ENCODE measurements at places on chromosomes 13 and 19. TPM values are rescaled to one million over a fixed set of nuclear protein-coding genes. Genes with fewer than 3 reads are reported as not detected.

Gene SOX1
- not detected for total RNA-seq

Gene WDR88
- total RNA-seq = not detected

Gene MVB12A
- total RNA-seq = 141 TPM

Gene LRFN3
- total RNA-seq = 8.2 TPM

Gene AP2S1
- 186 TPM for total RNA-seq

Gene ZFP28
- 9.9 TPM for total RNA-seq

Gene PLK5
- total RNA-seq = not detected

GRCh38 chr19:29378543-29379080 lies 147.2 kb upstream of the VSTM2B start:
- no peak for DNase-seq

DNA sequence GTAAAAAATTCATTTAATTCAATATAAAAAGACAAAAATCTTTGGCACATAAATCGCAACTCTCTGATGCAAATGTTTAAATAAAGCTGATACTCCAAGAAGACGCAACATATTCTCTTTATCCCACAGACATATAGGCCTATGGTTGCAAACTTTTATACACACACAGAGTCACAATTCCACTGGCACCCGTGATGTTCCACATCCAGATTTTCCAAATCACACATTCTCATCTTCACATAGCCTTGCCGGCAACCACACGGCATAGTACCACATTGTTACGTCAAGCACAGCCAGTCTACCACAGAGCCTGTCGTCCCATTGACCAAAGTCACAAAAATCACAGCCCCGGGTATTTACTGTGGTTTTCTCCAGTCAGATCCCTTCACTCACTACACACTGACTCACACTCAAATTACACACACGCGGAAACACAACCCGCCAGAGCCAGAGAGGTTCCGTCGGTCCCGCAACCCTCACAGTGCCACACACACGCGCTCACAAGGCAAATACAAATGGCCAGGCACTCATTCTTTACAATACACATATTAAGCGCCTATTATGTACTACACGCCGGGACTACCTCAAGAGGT lies 546 bp upstream of the ZNF546 start:
- DNase-seq = peak; percentile 44

DNA sequence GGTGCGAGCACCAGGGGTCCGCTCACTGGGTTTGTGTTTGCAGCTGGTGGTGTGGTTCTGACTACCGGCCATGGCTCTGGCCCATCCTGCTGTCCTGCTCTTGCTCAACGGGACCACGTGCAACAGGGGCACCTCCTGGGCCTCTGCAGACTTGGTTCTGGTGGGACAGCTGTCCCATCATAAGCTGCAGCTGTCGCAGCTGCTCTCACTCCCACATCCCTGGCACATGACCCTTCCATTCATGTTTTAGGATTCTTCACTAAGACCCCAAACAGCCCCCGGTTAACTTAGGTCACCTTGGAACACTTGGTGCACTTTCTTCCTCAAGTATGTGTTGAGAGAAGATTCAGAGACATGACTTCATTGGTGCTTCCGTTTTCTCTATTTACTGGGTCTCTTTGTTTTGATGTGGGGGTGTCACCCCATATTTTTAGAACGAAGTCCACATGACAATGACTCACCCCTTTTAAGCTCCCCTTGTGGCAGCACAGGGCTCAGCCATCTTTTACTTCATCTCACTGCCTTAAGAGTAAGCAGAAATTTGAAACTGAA lies 68.4 kb upstream of the ARHGEF7 start:
- peak; percentile 86 for DNase-seq

DNA sequence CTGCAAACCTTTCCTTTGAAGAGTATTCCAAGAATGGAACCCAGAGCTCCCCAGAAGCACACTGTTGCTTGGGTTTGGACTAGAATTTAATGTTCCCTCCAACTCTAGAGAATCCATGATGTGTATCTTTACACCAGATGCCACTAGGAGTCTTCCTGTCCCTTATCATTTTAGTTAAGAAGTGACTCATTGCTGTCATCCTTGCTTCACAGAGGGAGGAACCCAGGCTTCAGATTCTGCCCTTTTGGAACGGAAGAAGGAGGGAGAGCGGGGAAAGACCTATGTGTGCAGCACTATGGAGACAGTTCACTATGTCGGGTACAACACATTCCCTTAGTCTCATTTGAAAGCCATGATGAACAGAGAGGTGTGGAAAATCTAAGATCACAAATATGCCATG lies 2.1 kb upstream of the ATP12A start:
- no peak for DNase-seq

DNA sequence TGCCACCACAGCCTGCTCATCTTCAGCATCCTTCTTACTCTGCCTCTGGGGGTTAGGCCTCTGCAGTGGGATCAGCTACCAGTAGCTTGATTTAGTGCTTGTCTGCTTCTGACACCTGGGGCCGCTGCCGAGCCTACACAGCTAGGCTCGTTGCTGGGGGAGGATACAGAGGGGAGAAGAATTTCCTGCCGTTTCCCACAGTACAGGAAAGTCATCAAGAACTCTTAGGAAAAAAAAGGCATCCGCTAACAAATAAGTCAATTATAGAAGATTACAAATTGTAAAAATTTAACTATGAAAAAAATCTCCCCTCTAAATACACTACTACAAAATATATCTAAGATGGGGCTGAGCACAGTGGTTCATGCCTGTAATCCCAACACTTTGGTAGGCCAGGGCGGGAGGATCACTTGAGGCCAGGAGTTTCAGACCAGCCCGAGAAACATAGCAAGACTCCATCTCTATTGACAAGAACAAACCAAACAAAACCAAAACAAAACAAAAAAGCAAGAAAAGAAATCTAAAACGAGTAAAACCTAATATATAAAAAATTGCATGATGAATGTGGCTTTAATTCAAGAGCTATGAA lies 26.7 kb downstream of the LATS2 start:
- DNase-seq = peak; percentile 18

DNA sequence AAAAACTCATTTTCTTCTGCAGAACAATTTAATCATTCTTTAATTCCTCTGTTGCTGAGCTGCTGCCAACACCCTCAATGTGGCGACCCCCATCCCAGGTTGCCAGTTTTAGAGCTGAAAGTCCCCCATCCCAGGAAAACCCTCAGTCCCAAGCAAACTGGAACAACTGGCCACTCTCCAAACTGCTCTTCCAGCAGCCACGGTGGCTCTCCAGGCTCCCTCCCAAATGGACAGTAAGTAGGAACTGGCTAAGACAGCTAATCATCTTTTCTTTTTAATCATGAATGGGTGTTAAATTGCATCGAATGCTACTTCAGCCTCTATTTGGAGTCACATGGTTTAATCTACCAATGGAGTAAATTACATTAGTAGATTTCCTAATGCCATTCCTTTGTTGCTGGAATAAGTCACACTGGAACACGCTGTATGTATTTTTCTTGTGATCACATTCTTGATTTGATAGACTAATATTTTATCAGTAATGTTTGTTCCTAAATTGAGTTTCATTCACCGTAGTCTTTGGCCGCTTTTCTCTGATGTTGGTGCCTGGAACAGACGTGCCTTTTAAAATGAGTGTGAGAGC lies 33.7 kb upstream of the VSTM2B start:
- DNase-seq = no peak

GRCh38 chr19:16976446-16976845 lies 50.2 kb downstream of the CPAMD8 start:
- no peak for DNase-seq

DNA sequence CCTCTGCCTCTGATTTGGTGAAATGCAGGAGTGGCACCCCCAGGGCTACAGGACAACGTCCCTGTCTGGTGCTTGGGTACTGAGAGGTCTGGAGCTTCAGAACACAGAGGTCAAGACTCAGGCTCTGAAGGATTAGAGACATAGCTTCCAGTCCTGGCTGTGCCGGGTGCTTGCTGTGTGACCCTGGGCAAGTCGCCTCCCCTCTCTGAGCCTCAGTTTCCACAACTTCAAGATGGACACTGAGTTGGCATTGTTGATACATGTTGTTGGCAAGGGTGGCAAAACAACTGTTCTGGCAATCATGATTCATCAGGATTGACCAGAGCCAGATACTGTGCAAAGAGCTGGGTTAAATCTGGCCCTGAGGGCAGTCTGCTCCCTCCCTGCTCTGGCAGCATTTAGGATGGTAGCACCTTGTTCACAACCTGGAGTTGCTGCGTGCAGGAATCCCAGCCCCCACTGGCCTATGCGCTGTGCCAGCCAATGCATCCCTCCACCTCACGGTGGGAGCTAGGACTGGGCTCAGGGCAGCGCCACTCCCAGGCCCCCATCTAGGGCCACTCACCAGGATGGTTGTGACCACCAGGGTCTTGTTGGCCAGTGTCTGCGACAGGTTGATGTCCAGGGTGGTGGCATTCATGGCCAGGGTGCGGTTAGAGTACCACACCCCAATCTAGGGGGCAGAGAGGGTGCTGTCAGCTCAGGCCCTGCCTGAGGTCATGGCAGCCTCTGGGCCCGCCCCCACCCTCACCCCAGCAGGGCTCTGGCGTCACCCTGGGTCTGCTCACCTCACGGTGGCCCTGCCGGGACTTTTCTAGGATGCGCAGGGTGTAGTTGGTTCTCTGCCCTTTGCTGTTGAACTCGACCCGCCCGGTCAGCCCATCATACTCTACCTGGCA lies 16.7 kb downstream of the GRIK5 start:
- DNase-seq = no peak

- no peak for DNase-seq
These were observed 46.2 kb downstream of the MYO9B start for GRCh38 chr19:17121736-17122293.

GRCh38 chr13:108950333-108951010 lies 321.1 kb downstream of the MYO16 start:
- DNase-seq = no peak

Measured in A172 (cell line).